ENCODE measurements at places on chromosomes 1 and 21.

- DNase-seq: no peak
These were observed 68.7 kb upstream of the CNTN2 start for GRCh38 chr1:204974327-204974726.

- no peak for DNase-seq
These were observed 17.4 kb downstream of the CYYR1 start for GRCh38 chr21:26555540-26556146.

DNA sequence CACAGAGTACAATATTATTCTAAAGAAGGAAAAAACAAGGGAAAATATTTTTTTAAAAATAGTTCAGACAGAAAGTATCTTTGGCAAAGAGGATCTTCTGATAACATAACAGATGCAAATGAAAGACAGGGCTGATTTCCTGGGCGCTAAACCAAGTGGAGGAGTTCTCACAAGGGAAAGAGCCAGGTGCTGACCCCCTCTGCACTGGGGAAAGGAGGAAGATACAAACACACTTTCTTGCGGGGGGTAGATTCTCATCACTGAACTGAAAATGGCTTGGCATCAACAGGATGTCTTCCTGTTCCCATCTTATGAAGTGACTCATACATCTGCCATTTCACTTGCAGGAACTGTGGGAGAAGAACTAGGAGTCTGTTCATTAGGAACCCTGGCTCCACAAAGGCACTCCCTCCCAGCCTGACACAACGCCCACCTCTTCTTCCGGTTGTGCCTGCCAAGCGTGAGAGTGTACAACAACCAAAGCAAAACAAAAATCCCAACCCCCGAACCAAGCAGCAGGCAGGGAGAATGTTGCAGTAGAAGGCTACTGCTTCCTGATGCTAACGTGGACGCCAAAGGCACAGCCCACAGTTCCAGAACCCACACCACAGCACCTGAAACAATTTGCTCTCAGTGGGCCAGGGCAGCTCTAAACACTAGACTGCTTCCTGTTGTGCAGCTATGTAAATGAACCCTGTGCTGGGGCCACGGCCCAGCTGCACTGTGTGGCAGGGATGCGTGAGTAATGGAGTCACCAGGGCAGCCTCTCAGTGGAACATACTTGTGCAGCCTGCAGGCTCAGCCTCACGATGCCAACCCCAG is 51.0 kb downstream of the GADD45A start:
- no peak for DNase-seq

DNA sequence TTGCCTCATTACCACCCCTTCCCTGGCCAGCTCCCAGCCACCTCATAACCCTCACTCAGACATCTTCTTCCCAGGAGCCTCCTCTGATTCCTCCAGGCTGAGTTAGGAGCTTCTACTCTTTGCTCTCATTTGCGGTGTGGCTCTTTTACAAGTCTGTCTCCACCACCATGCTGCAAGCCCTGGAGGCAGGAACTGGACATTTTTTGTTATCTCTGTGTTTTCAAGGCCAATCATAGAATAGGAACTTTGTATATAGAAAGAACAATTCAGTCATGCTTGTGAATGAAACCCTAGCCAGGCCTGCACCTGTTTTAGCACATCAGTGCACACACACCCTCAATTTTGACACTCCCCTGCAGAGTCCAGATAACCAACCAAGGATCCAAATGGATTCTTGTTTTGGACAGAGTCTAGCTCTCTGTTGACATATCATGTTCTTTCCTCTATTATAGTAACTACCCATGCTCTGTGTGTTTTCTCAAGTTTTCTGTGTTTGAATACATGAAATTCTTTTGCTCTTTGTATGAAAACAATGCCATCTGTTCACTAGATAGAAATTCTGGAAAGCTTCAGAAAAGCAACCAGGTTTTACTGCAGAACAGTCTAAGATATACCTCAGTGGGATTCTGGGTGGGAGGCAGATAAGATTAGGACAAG is 60.9 kb upstream of the ZNF648 start:
- no peak for DNase-seq

DNA sequence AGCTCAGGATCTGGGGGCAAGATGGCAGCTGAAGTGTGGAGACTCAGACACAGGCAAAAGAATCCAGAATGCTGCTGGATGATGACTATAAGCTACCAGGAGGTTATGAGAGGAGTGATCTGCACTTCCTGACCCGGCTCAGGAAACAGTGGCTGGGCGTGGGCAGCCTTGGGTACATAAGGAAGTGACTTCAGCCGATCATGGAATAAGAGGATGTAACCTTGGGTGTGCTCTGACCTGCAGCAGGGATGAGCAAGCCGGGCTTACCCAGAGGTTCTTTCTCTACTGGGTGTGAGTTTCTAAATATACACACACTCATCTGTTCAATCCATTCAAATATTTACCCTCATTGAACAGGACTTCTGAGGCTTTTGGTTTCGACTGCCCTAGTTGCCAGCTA is 62.7 kb downstream of the CD34 start:
- no peak for DNase-seq

- DNase-seq: no peak
These were observed 2.5 kb upstream of the MYBPH start for GRCh38 chr1:203178083-203178482.

DNA sequence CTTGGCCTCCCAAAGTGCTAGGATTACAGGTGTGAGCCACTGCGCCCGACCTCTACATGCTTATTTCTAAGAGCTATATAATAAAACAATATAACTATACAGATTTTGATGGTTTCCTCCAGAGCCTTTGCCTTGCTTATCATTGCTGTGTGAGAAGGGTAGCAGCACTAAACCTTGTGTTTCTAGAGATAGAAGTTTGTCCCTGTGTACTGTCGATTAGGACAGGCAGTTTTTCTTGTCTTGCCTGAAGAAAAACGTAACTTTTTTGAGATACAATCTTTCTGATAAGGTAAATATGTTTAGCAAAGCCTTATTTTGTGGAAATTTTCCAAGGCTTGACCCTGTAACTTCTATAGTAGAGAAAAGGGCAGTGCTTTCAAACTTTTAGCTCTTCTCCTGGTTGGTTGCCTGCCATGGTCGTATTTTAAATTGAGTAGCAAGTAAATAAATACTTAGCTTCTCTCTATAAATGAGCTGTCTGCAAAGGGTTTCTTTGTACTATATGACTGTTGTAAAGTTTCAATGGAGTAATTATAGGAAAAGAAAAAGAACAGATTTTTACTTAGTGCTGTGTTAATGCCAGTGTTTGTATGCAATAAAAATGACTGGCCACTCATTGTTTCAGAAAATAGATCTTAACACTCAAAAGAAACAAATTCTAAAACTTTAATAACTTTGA is 86.4 kb upstream of the CACYBP start:
- no peak for DNase-seq

GRCh38 chr1:107430540-107431228 is 289.8 kb downstream of the NTNG1 start:
- no peak for DNase-seq

GRCh38 chr1:56459260-56459659 is 120.1 kb downstream of the PLPP3 start:
- no peak for DNase-seq

DNA sequence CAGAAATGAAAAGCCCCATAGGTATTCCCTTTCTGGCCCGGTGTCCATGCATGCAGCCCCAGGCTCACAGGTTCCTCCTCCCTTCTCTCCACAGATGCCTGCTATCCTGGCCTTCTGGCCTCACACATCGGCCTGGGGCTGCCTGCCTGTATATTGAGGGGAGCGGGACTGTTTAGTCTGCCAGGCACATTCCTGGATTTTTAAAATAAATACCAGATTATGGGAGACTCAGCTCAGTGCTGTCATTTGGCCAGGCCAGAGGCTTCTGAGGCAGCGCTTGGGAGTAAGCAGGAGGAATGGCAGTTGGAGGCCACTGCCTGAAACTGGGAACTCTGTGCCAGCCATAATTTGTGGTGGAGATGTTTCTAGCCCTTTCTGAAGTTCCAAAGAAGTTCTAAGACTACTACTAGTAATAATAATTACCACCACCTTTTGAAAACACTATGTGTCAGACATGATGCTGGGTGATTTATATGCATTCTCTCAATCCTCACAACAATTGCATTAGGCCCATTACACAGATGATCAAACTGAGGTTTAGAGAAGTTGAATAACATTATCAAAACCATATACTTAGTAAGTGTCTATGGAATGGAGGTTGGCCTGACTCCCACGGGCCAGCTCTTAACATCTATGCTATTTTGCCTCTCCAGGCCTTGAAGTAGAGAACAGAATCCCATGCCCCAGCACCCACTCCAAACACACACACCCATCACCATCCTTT is 107.6 kb downstream of the PLXNA2 start:
- DNase-seq: no peak

GRCh38 chr1:159282118-159282517 is 20.0 kb upstream of the FCER1A start:
- no peak for DNase-seq

DNA sequence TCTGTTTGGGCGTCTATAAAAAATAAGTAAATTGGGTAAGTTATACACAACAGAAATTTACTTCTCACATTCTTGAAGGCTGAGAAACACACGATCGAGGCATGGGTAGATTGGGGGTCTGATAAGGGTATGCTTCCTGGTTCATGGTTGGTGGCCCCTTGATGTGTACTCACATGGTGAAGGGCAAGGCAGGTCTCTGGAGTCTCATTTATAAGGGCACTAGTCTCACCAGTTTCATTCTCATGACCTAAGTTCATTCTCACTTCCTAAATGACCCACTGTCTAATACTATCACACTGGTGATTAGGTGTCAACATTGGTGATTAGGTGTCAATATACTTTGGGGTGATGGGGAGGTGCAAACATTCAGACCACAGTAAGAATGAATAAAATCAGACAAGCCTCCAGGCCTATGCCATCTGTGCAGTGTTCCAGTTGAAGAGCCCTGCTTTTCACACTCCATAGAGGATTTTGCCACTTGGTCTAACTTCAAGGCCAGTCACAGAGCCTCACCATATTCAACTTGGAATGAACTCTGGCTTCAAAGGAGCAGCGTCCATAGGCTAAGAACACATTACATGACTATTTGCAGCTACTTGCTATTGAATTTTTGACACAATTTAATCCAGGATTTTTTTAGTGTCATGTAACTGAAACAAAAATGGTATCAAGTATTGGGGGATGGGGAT is 2.5 kb upstream of the GBP4 start:
- no peak for DNase-seq

DNA sequence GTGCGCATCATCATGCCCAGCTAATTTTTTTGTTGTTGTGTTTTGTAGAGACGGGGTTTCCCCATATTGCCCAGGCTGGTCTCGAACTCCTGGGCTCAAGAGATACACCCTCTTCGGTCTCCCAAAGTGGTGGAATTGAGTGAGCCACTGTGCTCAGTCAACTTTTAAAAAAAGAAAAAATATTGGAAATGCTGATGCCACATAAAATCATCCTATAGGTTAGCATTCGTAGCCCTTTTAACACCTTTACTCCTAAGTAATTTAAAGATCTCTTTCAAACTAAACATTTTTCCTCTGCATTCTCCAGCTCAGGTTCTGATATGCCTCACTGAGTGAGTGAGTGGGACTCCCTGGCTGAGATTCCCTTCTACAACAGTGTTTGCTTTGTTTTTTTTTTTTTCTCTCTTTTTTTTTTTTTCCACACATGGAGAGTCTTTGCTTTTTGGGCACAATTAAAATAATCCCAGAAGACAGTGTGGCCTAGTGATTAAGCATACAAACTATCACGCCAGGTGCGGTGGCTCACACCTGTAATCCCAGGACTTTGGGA is 74.0 kb downstream of the LPGAT1 start:
- DNase-seq: no peak

- no peak for DNase-seq
These were observed 30.9 kb downstream of the TRIM11 start for GRCh38 chr1:228375578-228376261.

- DNase-seq: no peak
These were observed 16.5 kb downstream of the MEGF6 start for GRCh38 chr1:3594706-3595377.

GRCh38 chr1:21716169-21716568 is 47.0 kb upstream of the RAP1GAP start:
- no peak for DNase-seq

- DNase-seq: peak; percentile 100
These were observed at the start of gene GUK1 for GRCh38 chr1:228139931-228140723. GUK1 (plus strand) TSS chr1:228140279; CDS start chr1:228140303, 24 bp downstream.

GRCh38 chr1:50779801-50780200 is 180.3 kb downstream of the FAF1 start:
- DNase-seq: no peak

- DNase-seq: no peak
These were observed 288.8 kb downstream of the DPYD start for GRCh38 chr1:97632075-97632474.

DNA sequence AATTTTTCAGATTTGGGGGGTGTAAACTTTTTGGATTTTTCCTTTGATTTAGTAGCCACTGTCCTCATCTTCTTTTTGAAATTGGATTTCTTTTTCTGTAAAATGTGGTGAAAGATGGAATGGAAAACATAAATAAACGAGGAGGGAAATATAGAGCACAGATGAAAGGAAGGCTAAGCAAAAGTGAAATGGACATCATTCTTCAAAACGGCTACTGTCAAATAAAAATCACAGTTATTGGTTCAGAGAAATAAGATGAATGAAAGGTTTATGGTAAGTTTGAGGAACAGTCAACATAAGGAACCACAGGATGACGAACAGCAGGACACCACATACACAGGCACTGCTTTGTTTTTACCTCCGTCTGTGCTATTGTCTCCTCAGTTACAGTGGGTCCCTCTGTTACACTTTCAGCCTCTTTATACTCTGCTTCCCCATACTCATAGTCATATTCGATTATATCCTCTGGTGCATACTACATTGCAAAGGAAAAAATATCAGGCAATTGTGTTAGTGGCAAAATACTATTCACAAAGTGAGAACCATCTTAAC is 82.4 kb downstream of the COL11A1 start:
- DNase-seq: no peak

- DNase-seq: no peak
These were observed 75.1 kb downstream of the CAMTA1 start for GRCh38 chr1:6860401-6860800.

DNA sequence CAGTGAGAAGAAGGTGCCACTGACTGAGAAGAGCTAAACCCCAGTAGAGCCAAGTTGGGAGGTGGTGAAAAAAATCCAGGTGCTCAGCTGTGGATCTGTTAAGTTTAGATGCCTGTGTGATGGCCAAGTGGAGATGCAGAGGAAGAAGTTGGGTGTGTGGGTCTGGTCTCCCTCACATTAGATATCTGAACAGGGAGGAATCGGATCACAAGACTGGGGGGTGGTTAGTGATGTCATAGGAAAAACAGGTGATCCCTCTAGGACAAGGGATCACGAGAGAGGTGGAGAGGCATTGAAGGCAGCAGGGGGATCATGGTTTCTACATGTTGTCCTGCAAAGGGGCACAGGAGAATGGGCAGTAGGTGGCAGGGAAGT is 22.6 kb downstream of the KCNK1 start:
- DNase-seq: no peak

DNA sequence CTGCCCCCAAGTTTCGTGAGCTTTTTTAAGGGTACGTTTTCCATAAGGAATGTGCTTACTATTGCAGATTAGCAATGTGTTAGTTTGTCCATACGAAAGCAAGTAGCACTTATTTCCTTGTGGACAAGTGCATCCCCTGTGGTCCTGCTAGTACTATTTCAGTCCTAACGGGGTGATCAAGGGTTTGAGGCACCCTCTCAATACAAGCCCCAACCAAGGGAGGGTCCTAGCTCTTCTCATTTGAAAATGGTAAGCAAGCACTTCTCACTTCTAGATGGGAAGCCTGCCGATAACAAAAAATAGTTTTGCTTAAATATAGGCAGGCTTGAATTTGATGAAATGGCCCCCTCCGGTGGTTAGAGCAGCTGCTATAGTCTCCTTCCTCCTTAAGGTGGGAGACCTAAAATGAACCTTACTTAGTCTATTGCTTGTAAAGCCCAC is 64.0 kb upstream of the HMCN1 start:
- DNase-seq: peak; percentile 37

All from T follicular helper cell (primary cell).